ENCODE measurements at places on chromosomes 7 and 10.

GRCh38 chr10:48948470-48949037 lies 8.9 kb upstream of the LRRC18 start:
- no peak for DNase-seq

DNA sequence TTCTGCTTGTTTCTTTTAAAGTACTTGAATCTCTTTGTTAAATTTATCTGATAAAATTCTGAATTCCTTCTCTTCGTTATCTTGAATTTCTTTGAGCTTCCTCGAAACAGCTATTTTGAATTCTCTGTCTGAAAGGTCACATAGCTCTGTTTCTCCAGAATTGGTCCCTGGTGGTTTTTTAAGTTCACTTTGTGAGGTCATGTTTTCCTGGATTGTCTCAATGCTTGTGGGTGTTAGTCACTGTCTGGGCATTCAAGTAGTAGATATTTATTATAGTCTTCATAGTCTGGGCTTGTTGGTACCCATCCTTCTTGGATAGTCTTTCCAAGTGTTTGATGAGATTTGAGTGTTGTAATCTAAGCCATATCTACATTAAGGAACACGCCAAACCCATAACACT lies 1060.6 kb downstream of the LRMDA start:
- DNase-seq: no peak

GRCh38 chr10:29961351-29961750 lies 98.0 kb downstream of the JCAD start:
- DNase-seq: no peak

- no peak for DNase-seq
These were observed 43.1 kb upstream of the GPAM start for GRCh38 chr10:112226439-112227248.

DNA sequence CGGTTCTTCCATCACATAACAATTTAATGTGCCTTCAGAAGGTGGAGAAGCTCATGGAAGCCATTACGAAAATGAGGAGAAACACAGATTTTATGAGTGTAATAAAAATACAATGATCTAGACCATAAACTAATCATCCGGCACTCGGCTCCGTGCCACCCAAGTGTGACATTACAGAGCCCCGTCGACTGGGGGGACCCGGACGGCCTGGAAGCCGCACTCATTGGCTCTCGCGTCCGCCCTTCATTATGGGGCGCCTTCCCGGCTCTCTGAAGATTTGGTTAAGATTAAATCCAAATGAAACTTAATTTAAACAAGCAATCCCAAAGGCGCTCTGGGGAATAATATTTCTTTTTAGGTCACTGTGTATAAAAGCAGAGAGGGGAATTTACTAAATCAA lies 242.6 kb downstream of the DNAJB6 start:
- no peak for DNase-seq

- DNase-seq: no peak
These were observed 126.5 kb downstream of the ARID5B start for GRCh38 chr10:62027841-62028501.

GRCh38 chr7:148662646-148663045 lies 36.1 kb upstream of the CUL1 start:
- peak; percentile 32 for DNase-seq

- no peak for DNase-seq
These were observed 54.0 kb downstream of the NEURL1 start for GRCh38 chr10:103547391-103547946.

GRCh38 chr10:125002047-125002422 lies 60.1 kb downstream of the ZRANB1 start:
- DNase-seq: no peak

- DNase-seq: no peak
These were observed 77.5 kb downstream of the NKX6-2 start for GRCh38 chr10:132708441-132708840.

GRCh38 chr7:43869867-43870240 lies 537 bp upstream of the MRPS24 start:
- peak; percentile 49 for DNase-seq

GRCh38 chr10:70265032-70265689 lies 18.6 kb downstream of the NPFFR1 start:
- peak; percentile 44 for DNase-seq

GRCh38 chr7:95330961-95331337 lies 6.6 kb upstream of the PON1 start:
- DNase-seq: peak; percentile 5

DNA sequence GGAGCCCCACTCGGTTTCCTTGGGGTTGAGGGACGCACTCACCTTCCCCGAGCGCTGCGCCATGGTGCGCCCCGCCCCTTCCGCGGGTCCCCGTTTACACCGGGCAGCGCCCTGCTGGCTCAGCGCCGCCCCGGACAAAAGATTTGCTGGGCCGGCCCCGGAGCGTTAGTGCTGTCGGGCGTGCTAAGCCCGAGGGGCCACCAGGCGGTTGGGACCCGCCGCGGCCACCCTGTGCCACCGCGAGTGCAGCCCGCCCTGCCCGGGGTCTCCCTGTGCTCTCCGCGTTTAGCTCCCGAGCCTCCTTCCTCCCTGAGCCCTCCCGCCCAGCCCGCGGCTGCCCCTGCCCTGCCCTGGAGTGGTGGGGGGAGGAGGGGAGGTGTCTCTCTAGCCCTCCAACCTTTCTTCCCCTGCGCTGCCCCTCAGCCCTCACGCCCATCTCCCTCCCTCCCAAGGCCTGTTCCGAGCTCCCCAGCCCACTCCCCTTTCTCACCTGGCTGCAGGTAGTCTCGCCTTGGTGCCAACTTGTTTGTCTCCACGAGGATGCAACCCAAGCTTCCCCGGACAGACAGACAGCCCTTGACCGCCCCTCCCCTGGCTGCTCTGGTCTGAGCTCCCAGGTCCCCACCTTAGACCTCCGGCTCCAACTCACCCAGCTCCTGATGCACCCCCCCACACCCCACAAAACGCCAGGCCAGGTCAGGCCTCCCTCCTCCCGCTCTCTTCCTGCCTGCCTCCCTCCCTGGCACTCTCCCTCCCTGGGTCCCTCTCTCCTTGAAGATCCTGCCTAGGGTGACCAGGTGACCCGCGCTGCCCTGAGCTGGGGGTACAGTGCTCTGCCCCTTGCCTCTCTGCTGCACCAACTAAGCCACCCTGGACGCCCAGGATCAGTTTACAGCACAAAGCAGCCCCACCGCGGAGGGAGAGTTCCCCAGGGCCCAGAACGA lies at the start of gene CRYGN:
TSS of gene CRYGN (minus strand) at position 287 of the 944 bp plus-strand sequence. CDS start at position 63, 224 bp downstream.
- DNase-seq: no peak

GRCh38 chr10:11227103-11227502 lies 209.4 kb downstream of the CELF2 start:
- no peak for DNase-seq

DNA sequence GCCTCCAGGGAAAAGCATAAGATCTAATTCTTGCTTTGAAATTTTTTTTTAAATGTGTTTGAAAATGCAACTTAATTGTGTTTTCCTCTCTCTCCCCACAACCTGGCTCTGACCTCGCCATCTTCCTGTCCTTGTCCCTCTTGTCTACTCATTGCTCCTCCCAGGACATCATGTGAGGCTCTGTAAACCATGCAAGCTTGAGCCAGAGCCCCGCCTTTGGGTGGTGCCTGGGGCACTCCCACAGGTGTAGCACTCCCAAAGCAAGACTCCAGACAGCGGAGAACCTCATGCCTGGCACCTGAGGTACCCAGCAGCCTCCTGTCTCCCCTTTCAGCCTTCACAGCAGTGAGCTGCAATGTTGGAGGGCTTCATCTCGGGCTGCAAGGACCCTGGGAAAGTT lies 9.8 kb upstream of the CDHR1 start:
- no peak for DNase-seq

GRCh38 chr10:122847782-122848604 lies 2.3 kb upstream of the CUZD1 start:
- DNase-seq: no peak

GRCh38 chr7:155360495-155361345 lies 63.0 kb downstream of the INSIG1 start:
- no peak for DNase-seq

GRCh38 chr7:144784943-144785342 lies 50.9 kb downstream of the TPK1 start:
- DNase-seq: peak; percentile 13

DNA sequence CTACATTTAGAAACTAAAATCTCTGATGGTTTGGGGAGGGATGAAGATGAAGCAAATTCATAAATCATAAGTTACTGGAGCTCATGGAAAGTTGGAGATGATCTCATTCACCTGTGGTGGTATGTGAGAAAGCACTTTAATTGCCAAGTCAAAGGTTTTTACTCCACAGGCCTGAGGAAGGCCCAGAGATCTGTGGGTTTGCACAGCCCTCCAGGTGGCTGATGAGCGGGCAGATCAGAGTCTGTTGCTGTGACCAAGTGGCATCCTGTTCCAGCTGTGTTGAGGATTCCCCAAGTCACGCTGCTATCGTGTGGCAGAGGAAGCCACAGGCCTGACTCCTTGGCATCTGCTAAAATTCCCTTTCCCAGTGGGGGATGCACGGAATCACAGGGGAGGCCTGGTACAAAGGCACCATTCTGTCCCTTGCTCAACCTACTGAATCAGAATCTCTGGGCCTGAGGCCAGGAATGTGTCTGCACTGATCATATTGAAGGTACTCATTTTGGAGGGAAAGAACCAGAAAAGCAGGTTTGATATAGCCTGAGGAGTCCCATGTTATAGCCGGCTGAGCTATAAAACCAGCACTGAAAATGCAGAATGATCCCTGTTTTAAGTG lies 19.7 kb upstream of the DDC start:
- DNase-seq: peak; percentile 59

- DNase-seq: no peak
These were observed 67.5 kb downstream of the PFKFB3 start for GRCh38 chr10:6269953-6270867.

GRCh38 chr7:11681461-11681860 lies 150.5 kb downstream of the THSD7A start:
- no peak for DNase-seq

- no peak for DNase-seq
These were observed 64.1 kb upstream of the PDZD8 start for GRCh38 chr10:117439243-117439912.

GRCh38 chr10:130224228-130224627 lies 88.0 kb downstream of the GLRX3 start:
- no peak for DNase-seq

DNA sequence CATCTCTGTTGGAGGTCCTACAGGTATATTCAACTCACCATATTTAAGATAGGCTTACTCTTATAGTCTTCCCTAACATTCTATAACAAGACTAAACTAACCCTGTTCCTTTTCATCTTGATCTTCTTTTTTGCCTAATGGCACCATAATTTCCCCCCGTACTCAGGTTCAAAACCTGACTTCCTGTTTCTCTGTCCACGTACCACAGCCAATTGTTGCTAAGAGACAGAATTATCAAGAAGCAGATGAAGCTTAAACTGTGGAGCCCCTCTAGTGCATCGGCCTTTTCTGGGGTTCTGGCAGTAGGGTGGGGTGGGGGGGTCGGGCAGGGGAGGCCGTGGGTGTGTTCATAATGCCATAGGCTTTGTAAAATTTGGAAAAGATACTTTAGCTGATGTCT lies 109.2 kb downstream of the EVX1 start:
- DNase-seq: no peak

Measured in SK-MEL-5 (cell line).